ENCODE measurements at places on chromosomes 4 and X. TPM values are rescaled to one million over a fixed set of nuclear protein-coding genes. Genes with fewer than 3 reads are reported as not detected.

COL4A5 gene
- total RNA-seq = 48.1 TPM

DMD gene
- 7.6 TPM for total RNA-seq

GNRHR gene
- total RNA-seq = not detected

CT55 gene
- not detected for total RNA-seq

RNF150 gene
- total RNA-seq = 6.1 TPM

PRPS1 gene
- total RNA-seq = 149 TPM

DCAF12L1 gene
- total RNA-seq = 5.6 TPM

NPNT gene
- 1.4 TPM for total RNA-seq

ZNF157 gene
- total RNA-seq = 1.5 TPM

FOXR2 gene
- not detected for total RNA-seq

GCNA gene
- 1.5 TPM for total RNA-seq

FRAS1 gene
- total RNA-seq = 111 TPM

IL2 gene
- not detected for total RNA-seq

DNA sequence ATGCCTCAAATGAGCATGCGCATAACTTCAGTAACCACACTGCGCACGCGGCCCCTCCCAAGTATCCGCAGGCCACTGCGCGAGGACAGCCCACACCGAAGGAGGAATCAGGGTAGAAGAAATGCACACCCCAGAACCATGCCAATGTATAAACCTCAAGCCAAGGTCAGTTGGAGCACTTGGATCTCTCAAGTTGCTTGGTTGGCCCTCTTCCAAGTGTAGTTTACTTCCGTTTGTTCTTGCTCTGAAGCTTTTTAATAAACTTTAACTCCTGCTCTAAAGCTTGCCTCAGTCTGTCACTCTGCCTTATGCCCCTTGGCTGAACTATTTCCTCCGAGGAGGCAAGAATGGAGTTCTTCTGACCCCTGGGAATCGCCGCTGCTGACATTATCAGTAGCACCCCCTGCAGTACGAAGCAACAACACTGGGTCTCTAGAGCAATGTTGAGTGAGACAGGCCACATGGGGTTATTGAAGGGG is 22.0 kb upstream of the SPINK2 start:
- peaks cover 25% of the 10 kb centered on the region for H3K4me1 ChIP-seq
- DNase-seq = peak; percentile 65
- H3K27ac ChIP-seq = no peak overlapping the region
- peaks cover 75% of the 10 kb centered on the region for H3K27me3 ChIP-seq

- H3K4me1 ChIP-seq = 0 out of 2 replicates have a peak, but pooled peaks cover 9% of the 10 kb centered on the region
- DNase-seq = peak; percentile 68
- H3K36me3 ChIP-seq = no peaks in the 10 kb centered on the region
Observed at GRCh38 chr4:56768763-56769162, 52.7 kb downstream of the SPINK2 start.

DNA sequence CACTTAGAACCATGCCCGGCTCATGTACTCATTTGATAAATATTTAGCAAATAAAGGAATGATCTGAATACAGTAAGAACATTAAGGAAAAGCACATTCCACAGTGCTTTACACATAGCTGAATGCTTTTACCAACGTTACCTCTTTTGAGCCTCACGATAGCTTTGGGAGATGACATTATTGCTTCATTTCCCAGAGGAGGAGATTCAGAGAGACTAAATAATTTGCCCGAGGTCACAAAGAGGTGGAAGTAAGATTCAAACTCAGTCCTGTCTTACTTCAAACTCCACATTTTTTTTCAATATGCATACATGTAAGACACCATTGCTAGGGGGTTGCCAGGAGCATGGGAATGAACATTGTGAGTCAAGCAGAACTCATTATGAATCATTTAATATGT is 538.5 kb downstream of the BCOR start:
- DNase-seq = no peak
- H3K27ac ChIP-seq = no peak overlapping the region
- no peak overlapping the region for H3K4me3 ChIP-seq
- H3K4me1 ChIP-seq = no peaks in the 10 kb centered on the region

DNA sequence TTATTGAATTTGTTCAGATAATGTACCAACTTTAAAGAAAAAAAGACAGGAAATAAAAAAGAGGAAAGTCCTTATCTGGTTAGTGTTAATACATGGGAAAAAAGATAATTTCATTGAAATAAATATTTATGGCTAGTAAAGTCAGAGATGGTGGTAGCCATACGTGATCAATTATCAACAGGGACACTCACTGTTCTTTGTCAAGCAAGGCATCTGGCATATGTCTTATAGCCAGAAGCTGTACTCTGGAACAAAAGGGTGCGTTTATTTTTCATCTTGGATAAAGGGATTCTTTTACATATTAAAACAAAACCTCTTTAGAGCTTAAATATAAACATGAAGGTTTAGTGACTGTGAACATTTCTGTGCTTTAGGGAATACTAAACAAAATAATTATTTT is 26.7 kb downstream of the HDX start:
- no peak overlapping the region for H3K27ac ChIP-seq
- no peaks in the 10 kb centered on the region for H3K27me3 ChIP-seq
- DNase-seq = no peak
- H3K4me1 ChIP-seq = no peaks in the 10 kb centered on the region

- H3K27ac ChIP-seq = no peak overlapping the region
- no peaks in the 10 kb centered on the region for H3K27me3 ChIP-seq
- no peak overlapping the region for H3K4me3 ChIP-seq
- no peak for DNase-seq
- no peaks in the 10 kb centered on the region for H3K4me1 ChIP-seq
Observed at GRCh38 chr4:26080870-26081628, 167.0 kb downstream of the SMIM20 start.

DNA sequence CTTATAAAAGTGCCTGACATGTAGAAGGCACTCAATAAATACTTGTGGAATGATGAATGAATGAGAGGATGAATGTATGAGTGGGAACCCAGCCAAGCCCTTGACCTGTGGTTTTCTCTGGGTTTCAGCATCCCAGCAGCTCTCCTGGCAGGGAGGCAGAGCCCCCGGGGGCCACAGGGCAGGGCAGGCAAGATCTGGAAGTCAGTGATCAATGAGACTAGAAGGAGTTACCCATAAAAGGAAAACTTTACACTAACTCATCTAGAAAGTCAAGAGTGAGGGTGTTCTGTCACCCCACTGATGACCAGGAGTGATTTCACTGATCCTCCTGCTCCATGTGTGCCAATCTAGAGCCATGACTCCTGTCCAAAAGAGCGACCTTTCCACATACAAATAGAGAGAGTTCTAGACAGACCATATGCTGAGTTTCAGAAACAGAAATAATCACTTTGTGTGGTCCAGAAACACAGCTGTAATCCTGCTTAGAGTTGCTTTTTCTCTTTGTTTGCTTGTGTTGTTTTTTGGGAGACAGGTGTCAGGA is 37.4 kb downstream of the MGARP start:
- no peak overlapping the region for H3K4me3 ChIP-seq
- H3K27me3 ChIP-seq = no peaks in the 10 kb centered on the region
- peaks cover 24% of the 10 kb centered on the region for H3K4me1 ChIP-seq

DNA sequence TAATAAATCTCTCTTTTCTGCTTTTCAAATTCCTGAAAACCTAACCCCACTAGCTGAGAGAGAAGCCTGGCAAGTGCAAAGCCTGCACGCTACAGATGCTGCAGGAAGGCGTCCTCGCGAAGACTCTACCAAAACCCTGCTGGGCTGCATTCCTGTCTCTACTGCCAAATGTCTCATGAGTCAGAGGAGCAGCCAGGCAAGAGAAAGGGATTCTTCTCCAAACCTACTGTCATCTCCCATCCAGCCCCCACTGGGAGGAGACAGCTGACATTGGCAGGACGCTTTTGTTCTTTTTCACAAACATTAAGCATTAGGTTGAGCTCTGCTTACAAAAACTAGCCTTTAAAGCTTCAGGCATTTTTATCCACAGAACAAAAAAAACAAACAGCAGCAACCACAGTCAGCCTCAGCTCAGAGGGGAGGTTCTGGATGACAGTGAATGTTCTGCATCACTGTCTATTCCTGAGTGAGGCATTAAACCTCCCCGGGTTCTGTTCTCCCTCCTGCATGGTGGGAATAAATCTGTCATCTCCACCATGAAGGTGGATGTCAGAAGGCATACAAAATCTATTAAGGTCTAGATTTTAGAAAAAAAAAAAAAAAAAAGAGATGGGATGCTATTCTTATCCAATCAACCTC is 18.0 kb downstream of the CRMP1 start:
- H3K4me1 ChIP-seq = peaks cover 34% of the 10 kb centered on the region
- no peaks in the 10 kb centered on the region for H3K36me3 ChIP-seq
- no peaks in the 10 kb centered on the region for H3K27me3 ChIP-seq
- no peak overlapping the region for H3K27ac ChIP-seq
- no peak overlapping the region for H3K4me3 ChIP-seq

DNA sequence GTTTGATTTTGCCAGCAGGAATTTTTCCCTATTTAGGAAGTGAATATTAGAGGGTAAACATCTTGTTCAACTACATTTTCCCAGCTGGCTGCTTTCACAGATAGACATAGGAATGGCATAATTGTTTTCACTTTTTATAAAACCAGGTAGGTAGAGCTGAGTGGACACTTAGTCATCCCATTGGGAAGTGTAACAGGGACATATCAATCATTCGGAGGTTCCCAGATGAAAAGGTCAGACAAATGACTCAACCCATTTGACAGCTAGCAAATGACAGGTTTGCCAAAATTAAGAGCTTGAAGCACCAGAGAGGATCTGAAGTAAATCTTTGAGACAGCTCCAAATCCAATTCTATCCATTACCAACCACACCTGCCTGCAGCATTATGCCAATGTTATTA is 205.3 kb downstream of the SLC39A8 start:
- H3K36me3 ChIP-seq = no peaks in the 10 kb centered on the region
- H3K4me3 ChIP-seq = no peak overlapping the region
- no peak overlapping the region for H3K27ac ChIP-seq

DNA sequence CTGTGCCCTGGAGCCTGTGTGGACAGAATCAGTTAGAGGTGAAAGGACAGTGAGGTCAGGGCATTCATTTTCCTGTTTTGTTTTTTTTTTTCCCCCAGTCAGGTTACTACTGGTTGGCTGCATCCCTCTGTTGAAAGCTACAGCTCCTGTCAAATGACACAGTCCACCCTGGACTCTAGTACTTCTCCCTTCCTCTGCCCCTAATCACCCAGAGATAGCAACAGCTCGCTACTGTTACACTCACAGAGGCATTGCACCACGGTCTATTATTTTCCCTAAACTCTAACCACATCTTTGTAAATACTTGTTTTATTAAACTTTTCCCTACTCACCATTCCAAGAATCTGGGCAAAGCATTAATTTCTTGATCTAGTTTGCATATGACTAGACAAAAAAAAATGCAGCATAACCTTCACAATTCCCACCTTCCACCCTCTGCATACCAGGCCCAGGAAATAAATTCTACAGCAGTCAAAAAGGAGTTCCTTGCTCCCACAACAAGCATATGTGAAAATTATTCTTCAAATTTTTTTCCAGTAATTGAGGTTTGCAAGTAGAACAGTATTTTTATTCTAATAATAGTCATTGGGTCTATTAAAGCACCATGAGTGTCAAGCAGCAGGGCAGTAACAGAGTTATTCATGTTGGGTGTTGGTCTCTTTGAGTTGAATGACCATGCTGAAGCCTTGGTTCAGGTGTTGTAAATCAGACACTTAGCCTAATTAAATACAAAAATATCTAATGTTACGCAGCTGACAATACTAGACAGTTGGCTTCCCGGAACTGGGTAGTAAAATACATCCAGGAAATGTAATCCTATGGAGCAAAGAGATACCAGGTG is 329.2 kb downstream of the INPP4B start:
- H3K4me1 ChIP-seq = no peaks in the 10 kb centered on the region
- H3K27me3 ChIP-seq = no peaks in the 10 kb centered on the region
- no peak for DNase-seq
- no peak overlapping the region for H3K27ac ChIP-seq

- H3K36me3 ChIP-seq = no peaks in the 10 kb centered on the region
- H3K4me3 ChIP-seq = no peak overlapping the region
- no peaks in the 10 kb centered on the region for H3K4me1 ChIP-seq
- no peak for DNase-seq
Observed at GRCh38 chr4:168177546-168178149, 85.3 kb downstream of the ANXA10 start.

DNA sequence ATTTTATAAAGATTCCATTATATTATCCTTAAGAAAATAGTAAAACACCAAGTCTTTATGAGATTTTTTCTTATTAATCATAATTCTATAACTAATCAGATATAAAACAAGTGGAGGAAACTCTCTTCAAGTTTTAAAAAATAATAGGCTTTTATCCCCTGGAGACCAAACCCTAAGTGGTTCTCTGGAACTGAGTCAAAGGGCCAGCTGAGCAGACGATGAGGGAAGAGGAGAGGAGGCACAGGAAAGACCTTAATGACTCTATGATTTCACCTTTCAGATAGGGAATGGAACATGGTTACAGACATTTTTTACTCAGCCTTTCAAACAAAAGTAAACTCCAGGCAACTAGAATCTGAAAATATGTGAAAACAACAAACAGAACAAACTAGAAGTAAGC is 201.8 kb downstream of the SLC39A8 start:
- no peak overlapping the region for H3K4me3 ChIP-seq
- no peaks in the 10 kb centered on the region for H3K27me3 ChIP-seq
- no peak overlapping the region for H3K27ac ChIP-seq
- DNase-seq = no peak
- no peaks in the 10 kb centered on the region for H3K4me1 ChIP-seq

DNA sequence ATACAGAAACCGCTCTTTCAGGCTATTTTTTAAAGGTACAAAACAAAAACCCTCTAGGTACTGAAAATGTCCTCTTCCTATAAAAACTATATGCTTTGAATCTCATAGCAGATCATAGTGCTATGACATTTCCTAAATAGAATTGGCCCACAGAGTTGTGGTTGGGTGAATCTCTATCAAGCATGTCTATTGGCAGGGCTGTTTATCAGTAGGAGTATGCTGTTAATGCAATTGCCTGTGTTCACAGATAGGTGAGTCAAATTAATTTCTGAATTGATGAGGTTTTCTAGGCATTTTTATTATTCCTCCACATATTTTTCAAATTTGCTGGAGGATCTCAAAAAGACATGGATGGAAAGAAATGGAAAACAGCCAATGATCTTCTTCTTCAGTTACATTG is 73.9 kb downstream of the QRFPR start:
- no peaks in the 10 kb centered on the region for H3K36me3 ChIP-seq
- no peaks in the 10 kb centered on the region for H3K27me3 ChIP-seq
- no peaks in the 10 kb centered on the region for H3K4me1 ChIP-seq
- H3K4me3 ChIP-seq = no peak overlapping the region
- H3K27ac ChIP-seq = no peak overlapping the region

GRCh38 chr4:155974476-155974749 is 20.7 kb upstream of the CTSO start:
- no peak for DNase-seq
- peaks cover 13% of the 10 kb centered on the region for H3K4me1 ChIP-seq
- H3K36me3 ChIP-seq = no peaks in the 10 kb centered on the region
- no peak overlapping the region for H3K27ac ChIP-seq

GRCh38 chrX:31099536-31100090 is 27.8 kb upstream of the FTHL17 start:
- no peak overlapping the region for H3K4me3 ChIP-seq
- no peak overlapping the region for H3K27ac ChIP-seq
- H3K4me1 ChIP-seq = no peaks in the 10 kb centered on the region
- no peaks in the 10 kb centered on the region for H3K27me3 ChIP-seq
- H3K36me3 ChIP-seq = no peaks in the 10 kb centered on the region
- no peak for DNase-seq

DNA sequence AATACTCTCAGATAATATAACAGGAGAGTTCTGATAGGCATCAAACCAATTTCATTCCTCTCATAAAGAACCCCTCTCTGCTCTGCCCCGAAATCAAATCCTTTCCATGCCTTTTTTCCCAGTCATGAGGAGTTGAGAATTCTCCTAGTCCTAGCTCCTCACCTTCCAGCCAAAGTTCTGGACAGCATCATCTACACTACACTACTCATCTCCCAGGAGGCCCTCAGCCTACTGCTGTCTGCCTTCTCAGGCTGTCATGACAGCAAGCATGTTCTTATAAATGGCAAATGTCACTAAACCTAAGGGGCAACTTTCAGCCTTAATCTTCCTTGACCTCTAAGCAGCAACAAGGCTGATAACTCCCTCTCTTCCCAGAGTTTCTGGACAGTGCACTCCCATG is 26.6 kb downstream of the MAPK10 start:
- H3K27me3 ChIP-seq = no peaks in the 10 kb centered on the region
- H3K36me3 ChIP-seq = no peaks in the 10 kb centered on the region
